ENCODE measurements at places on chromosomes 7 and 10. TPM values are rescaled to one million over a fixed set of nuclear protein-coding genes. Genes with fewer than 3 reads are reported as not detected.

Gene NRF1
- total RNA-seq: 20.4 TPM

Gene FANK1
- 0.50 TPM for total RNA-seq

Gene PILRA
- total RNA-seq: 0.76 TPM

Gene ANKRD30A
- total RNA-seq: not detected

Gene ITIH5
- total RNA-seq: not detected

Gene GDF2
- total RNA-seq: not detected

Gene CPA4
- 0.45 TPM for total RNA-seq

Gene CALML5
- not detected for total RNA-seq

Gene ICA1
- 2.4 TPM for total RNA-seq

Gene TMEM196
- total RNA-seq: not detected

Gene AZGP1
- not detected for total RNA-seq

Gene PAPOLB
- total RNA-seq: not detected

Gene LIPJ
- total RNA-seq: not detected

Gene TMEM225B
- 0.87 TPM for total RNA-seq

Gene ABCB1
- total RNA-seq: 4.7 TPM

Gene PDE6C
- total RNA-seq: not detected

Gene EEPD1
- 1.3 TPM for total RNA-seq

Gene ANKRD61
- 0.33 TPM for total RNA-seq

Gene RSPH10B2
- total RNA-seq: 0.24 TPM

Gene ITGA8
- total RNA-seq: not detected

Gene MSANTD7
- total RNA-seq: 16.1 TPM

Gene TFPI2
- total RNA-seq: not detected

Gene IFIT2
- 26.6 TPM for total RNA-seq

Gene HSPA12A
- 0.40 TPM for total RNA-seq

Gene TRIM50
- not detected for total RNA-seq

Gene IDI2
- not detected for total RNA-seq
